ENCODE measurements at places on chromosomes 4 and X. TPM values are rescaled to one million over a fixed set of nuclear protein-coding genes. Genes with fewer than 3 reads are reported as not detected.

DNA sequence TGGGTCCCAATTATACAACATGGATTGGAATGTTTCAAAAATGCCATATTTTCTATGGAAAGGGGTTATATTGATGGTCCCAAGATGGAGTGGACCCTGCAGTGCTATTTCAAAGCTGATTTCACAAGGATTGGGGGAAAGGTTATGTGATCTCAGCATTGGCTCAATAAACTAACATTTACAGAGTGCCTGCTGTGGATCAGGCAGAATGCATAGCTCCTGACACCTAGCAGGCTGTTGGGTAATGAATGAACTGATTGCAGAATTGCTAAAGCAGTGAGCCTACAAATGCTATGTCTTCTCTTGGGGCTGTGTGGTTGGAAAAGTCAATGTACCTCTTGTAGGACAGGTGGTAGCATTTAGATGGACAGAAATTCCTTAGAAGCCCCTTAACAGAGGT, 16.9 kb downstream of the CWH43 start:
- no peak for DNase-seq

The MAGEA12 gene
- 15.5 TPM for total RNA-seq

DNA sequence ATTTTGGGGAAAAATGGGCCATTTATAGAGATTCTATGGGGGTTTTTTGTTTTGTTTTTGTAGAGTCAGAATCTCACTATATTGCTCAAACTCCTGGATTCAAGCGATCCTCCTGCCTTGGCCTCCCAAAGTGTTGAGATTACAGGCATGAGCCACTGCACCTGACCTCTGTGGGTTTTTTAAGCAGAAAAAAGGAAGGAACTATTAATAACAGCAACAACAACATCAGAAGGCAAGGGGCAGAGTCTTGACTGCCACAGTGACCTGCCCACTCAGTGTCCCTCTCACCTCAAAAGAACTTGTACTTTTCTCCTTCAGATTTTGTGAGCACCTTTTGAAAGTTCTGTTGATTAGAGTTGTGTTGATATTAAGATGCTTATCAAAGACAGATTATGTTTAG, 48.1 kb downstream of the FNIP2 start:
- no peak for DNase-seq

The SHROOM2 gene
- total RNA-seq, result 0.98 TPM

DNA sequence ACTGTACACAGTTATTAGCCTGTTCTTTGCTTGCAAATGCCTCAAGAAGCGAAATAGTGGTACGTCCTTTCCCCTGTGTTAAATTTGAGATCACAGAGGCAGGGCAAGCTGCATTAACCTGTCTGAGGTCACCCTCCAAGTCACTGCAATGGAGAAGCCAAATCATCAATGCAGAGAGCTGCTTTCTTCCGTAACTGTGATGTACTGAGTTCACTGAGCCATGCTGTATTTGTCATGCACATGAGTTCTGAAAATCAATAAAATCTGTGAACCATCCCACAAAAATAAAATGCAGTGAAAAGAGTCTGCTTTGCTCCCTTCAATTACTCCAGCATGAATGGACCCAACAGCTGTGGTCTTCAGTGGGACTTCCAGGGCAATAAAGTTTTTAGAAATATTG, 393.5 kb downstream of the KCNIP4 start:
- DNase-seq, result no peak

Data from M059J (cell line).